Left forelimb (tissue), 1 donor: ENCODE measurements at places on chromosomes 2 and 18.
A peak's percentile ranks its signal among the peaks of the same experiment; 100 is the strongest.

DNA sequence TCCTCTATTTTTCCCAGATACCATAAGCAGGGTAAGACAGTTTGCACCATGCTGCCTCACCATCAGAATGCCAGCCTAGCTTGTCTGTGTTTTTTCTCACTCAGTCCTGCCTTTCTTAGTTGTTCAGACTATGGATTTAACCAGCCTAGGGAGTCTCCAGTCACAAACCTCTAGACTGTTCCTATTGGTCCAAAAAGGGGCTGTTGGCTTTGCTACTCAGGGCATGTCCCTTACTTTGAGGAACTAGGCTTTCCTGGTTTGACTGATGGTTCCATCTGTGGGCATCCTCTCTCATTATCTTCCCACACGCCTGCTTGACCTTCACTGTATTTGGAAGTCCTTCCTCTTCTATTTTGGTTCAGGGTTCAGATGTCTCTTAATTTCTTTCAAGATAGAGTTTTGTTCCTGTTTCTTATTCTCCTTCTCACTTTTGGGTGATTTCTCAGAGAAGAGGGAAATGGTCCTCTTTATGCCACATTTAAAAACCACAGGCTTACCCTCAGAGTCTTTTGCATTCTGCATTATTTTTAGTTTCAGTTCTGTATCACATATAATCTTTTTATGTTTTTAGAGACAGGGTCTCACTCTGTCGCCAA lies 31.3 kb upstream of the TMEM131 start:
- no peak for DNase-seq

GRCh38 chr2:199216253-199216652 lies 241.5 kb downstream of the SATB2 start:
- no peak for DNase-seq

- DNase-seq: no peak
These were observed 23.7 kb upstream of the NR4A2 start for GRCh38 chr2:156356014-156356754.

DNA sequence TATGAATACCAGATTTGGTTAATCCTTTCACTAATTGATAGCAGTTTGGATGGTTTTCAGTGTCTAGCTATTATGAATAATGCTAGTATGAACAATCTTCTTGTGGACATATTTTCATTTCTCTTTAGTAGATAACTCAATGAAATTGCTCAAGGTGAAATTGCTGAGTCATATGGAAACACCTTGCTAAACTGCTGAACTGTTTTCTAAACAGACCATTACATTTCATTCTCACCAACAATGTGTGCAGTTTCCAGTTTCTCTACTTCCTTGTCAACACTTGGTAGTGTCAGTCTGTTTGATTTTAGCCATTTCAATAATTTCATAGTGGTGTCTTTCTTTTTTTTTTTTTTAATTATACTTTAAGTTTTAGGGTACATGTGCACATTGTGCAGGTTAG lies 250.0 kb downstream of the HRH4 start:
- DNase-seq: no peak

GRCh38 chr2:71941726-71942525 lies 205.7 kb downstream of the CYP26B1 start:
- DNase-seq: peak; percentile 60

DNA sequence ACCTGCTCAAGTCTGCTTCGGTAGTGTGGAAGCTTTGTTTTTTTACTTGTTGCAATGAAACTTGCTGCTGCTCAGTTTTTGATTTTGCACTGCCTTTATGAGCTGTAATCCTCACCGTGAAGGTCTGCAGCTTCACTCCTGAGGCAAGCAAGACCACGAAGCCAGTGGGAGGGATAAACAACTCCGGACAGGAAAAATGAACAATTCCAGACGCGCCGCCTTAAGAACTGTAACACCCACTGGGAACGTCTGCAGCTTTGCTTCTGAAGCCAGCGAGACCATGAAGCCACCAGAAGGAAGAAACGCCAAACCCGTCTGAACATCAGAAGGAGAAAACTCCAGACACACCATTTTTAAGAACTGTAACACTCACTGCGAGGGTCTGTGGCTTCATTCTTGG lies 245.7 kb upstream of the REG3G start:
- no peak for DNase-seq

- no peak for DNase-seq
These were observed 182.8 kb upstream of the FOSL2 start for GRCh38 chr2:28209864-28210263.

- no peak for DNase-seq
These were observed 19.1 kb downstream of the PROKR1 start for GRCh38 chr2:68662466-68662865.

- DNase-seq: no peak
These were observed 57.2 kb downstream of the MAP4K3 start for GRCh38 chr2:39379643-39380524.

DNA sequence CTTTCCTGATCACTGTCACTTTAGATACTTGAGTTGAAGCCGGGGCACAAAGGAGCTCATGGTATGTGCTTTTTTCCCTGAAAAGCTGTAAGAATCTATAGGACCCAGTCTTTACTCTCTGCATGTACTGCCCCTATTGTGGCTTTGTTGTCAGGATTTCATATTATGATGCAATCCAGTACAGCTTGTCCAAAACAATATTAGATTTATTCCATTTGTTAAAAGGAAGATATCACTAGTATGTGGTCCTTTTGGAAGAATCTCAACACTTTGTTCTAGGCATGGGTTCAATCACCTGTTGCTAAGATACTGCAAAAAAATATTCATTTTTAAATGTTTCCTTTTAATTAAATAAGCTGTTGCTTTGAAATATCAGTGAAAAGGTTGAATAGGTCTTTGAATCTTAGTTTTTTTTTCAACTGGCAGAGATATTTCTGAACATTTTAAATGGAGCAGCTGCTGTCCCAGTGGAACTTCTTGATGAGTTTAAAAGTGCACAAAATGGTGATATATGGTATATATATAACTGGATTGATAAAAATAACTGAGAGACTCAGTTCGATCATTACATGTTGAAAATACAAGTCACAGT lies 256.6 kb upstream of the NT5C1B start:
- no peak for DNase-seq

DNA sequence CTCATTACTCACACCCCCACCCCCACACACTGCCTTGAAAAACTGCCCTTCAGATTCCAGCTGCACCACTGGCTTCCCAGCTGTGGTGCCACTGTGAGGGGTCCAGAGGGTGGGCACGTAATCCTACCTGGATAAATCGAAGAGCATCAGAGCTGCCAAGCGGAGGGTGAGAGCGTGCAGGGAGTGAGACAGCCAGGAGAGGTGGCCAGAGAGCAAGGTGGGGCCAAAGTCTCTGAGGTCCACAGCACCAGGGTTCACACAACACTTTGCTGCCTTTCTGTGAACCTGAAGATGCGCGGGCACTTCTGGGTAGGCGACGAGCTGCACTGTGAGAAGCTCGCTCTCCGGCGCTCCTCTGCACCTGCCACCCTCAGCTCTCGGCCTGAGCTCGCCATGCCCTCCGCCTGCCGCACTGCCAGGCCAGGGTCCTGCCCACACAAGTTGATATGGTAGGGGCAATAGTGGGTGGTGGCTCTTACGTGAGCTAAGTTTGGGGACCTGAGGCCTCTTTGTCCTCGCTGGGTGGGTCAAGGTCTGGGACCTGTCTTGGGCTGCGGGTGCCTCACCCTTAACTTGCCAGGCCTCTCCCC lies 83.9 kb downstream of the MARCO start:
- no peak for DNase-seq

DNA sequence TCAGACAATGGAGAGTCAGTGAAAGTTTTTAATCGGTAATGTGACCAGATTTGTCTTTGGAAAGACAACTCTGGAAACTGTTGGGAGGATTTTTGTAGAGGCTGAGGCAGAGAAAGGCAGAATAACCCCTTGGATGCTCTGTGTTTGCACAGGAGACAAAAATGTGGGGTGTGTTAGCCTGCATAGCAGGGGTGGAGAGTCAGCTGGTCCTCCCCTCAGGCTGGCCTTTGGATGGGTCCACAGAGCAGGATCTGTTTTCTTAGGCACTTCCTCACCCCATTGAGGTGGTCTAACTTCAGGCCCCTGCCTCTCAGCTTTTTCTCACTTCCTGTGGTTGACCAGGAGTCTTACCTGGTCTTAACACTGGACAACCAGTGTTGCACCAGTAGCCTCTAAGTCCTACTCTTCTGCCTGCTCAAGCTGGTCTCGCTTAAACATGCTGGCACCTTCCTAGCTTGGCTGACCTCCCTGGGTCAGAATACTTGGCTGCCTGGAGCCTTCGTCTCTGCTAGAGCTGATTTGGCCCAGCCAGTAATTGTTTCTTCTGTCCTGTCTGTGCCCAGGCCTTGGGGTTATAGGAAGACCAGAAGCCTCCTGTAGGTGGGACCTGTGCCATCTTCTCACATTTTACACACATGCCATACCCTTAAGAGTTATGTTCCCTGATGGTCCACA lies 259.8 kb upstream of the RASGRP3 start:
- DNase-seq: no peak

DNA sequence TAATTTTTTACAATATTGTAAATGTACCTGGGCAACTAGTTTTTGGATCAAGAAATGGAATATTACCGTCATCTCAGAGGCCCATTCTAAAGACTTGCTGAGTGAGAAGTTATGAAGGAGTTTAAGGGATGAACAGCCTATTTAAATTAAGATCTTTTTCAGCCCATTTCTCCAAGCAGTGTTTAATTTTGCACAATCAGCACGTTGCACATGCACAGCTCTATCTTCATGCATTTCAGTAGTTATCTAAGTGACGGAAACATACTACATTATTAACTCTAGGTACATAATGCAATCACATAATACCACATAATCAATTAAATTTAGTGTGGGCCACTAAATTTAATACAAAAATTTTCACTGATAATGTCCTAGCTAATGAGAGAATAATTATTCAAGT lies 582.1 kb upstream of the DSEL start:
- no peak for DNase-seq

DNA sequence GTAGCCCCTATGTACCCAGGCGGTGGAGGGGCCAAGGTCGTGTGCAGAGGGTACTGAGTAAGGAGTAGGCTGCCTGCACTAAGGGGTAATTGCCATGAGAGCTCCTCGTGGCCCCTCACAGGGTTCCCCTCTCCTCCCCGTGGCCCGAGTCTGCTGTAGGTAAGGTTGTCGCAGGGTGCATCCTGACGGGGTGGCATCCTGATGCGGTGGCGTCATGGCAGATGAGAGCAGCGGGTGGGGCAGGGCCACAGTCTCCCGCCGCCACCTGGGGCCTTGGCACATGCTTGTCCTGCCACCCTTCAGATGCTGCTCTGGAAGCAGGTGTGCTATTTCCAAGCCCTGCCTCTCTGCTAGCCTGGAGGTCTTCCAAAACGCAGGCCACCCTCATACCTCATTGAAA lies 89.7 kb downstream of the EIPR1 start:
- DNase-seq: no peak

DNA sequence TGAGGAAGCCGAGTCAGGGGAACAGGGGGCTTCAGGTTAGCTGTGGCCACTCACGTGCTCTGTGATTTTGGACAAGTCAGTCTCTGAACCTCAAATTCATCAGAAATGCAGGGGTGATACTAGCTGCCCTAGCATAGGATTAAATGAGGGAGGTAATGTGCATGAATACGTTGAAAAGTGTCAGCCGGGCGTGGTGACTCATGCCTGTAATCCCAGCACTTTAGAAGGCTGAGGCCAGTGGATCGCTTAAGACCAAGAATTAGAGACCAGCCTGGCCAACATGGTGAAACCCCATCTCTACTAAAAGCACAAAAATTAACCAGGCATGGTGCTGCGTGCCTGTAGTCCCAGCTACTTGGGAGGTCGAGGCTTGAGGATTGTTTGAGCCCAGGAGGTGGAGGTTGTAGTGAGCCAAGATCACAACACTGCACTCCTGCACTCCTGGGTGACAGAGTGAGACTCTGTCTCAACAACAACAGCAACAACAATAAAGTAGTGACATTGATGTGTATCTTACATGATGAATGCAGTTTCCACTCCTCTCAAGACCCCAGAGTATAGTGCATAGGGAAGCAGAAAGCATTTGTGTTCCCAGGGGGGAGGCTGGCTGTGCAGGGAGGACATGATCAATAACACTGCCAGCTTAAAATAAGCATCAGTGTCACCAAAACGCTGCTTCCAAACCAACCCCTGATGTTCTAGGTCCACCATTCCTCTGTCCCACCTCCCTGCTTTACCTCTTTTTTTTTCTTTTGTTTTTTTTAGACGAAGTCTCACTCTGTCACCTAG lies 68.8 kb downstream of the HNRNPLL start:
- DNase-seq: no peak

- no peak for DNase-seq
These were observed 30.8 kb upstream of the ONECUT2 start for GRCh38 chr18:57404345-57404744.

DNA sequence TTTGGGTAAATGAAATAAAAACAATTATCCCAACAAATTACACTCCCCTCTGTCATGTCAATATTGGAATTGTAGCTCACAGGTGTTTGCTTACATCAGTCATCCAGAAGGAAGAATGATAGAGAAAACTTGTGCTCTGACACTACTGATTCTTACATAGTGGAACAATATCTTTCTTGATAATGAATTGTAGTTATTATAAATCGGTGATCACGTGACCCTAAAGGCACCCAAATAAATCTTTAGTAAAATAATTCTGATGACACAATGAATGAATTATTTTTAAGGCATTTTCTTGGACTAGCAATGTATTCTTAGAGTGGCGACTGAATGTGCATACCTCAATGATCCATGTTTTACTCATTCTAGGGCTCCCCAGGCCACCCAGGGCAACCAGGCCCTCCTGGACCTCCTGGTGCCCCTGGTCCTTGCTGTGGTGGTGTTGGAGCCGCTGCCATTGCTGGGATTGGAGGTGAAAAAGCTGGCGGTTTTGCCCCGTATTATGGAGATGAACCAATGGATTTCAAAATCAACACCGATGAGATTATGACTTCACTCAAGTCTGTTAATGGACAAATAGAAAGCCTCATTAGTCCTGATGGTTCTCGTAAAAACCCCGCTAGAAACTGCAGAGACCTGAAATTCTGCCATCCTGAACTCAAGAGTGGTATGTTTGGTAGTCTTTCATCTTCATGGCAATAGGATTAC lies 34.5 kb downstream of the COL3A1 start:
- no peak for DNase-seq

GRCh38 chr2:44354761-44355160 lies 6.5 kb downstream of the PREPL start:
- no peak for DNase-seq

DNA sequence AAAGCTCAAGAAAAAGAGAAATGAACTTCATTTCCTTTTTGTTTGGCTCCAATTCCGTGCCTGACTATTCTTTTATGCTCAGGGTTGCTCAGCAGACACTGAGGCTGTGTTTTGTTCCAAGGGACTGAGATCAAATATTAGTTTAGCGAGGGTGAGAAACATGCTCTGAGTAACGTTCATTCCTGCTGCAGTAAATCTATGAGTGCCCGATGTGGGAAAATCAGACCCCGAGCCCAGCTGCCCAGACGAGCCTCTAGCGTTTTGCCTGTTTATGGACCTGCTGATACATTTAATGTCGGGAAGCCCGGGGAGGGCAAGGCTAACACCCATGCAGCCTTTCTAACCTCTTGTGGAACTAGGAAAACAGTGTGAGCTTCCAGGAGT lies 119.2 kb downstream of the VAPA start:
- DNase-seq: no peak

GRCh38 chr2:10350761-10351160 lies 48.1 kb downstream of the HPCAL1 start:
- no peak for DNase-seq
